ENCODE measurements at places on chromosomes 2 and 18.

- DNase-seq, result no peak
Measured at GRCh38 chr2:24816884-24817283, 23.7 kb downstream of the CENPO start.

DNA sequence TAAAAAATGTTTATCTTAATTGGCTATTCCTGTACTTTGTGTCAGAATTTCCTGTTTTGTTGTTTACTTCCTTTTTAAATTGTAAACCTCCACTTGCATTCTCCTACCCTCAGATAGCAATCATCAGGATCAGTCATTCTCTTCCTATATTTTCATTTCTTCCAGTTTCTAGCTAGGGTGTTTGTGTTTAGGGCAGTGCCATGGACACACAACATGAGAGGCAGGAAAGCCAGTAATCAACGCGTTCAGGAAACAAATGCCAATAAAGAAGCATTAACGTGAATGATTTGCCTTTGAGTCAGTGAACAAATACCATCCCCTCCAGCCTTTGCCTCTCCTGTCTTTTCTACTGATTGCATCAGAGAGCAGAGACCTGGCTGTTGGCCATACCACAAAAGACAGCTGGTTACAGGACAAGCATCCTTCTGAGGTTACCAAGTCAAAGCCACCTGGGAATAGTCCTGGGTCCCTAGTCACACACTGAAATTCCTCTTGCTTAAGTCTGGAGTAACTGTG, 56.7 kb upstream of the FHL2 start:
- DNase-seq, result no peak

GRCh38 chr2:127356531-127356930, 31.2 kb downstream of the MAP3K2 start:
- no peak for DNase-seq

- no peak for DNase-seq
Measured at GRCh38 chr2:43034242-43034619, 192.2 kb downstream of the ZFP36L2 start.

- no peak for DNase-seq
Measured at GRCh38 chr2:165666605-165667004, 127.4 kb downstream of the GALNT3 start.

DNA sequence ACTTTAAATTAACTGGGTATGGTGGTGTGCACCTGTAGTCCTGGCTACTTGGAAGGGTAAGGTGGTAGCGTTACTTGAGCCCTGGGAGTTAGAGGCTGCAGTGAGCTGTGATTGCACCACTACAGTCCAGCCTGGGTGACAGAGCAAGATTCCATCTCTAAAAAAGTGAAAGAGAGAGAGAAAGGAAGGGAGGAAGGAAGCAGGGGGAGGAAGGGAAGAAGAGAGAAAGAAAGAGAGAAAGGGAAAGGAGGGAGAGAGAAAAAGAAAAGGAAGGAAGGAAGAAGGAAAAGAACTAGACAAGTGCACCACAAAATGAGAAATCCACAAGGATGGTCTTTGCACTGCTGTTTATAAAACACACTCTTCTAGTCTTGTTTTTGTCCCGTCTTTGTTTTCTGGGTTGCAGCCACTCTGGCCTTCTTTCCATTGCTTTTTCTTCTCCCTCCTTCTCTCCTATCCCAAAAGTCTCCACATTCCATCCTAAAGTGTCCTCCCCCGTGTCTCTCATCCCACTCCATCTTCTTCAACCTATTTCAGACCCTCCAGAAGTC, 32.0 kb downstream of the PKDCC start:
- no peak for DNase-seq

DNA sequence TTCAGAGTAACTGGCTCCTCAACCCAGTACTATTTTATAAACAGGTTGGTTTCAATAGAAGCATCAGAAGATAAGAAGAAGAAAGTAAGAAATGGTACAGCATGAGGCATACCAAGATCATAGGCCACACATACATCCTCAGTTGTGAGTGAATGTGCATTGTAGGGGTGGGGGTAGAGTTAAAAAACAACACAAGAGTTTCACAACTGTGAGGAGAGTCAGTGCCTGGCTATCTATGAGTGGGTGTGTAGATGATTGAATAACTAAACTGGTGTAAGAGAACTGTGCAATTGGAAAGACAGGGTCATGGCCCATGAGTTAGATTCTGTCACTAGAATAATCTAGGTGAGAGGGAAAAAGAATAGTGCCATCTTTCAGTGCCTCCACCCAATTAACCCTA, 748.2 kb upstream of the ACVR2A start:
- no peak for DNase-seq

GRCh38 chr18:28725876-28726275, 548.9 kb upstream of the CDH2 start:
- DNase-seq, result no peak

DNA sequence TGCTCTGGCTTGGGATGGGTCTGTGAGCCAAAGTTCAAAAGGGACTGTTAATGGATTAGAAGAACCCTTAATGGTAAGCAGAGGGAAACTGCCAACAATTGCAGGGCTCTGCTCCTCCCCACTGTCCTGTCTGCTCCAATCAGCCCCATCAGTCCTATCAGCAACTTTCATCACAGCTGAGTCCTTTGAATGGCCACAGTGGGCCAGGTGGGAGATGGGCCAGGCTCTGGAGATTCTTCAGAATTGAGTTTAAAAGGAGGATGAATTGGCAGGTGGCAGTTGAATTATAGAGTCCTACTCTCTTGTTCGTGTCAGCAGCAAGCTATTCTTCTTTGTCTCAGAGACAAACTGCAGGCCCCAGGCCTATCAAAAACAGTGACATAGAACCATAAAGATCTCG, 573.9 kb downstream of the EPHA4 start:
- no peak for DNase-seq

DNA sequence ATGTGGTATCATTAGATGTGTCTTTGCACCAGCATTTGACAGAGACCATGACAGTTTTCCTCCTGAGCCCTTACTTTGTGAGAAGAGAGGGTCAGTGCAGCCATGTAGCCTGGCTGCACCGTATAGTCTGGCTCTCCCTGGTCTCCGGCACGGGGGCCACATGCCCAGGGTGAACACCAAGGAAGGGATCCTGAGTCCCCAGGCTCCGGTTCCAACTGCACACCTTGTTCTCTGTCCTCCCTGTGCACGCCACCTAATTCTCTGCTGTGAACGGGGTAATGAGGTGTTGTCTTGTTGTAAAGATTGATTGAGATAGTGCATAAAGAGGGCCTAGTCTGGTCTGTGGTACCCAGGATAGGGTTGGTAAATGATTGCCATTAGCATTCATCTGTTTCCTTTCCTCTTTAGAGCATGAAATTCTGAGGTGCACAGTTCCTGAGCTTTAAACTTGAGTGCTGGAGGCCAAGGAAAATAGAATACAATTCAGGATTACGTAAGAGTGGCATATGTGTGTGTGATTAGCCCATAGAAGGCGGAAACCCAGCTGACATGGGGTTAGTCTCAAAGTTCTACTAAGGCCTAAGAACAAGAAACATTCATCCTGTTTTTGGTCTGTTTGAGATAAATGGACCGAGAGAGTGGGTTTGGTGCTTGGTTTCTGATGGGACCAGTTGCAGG, 55.5 kb downstream of the NCK2 start:
- no peak for DNase-seq

DNA sequence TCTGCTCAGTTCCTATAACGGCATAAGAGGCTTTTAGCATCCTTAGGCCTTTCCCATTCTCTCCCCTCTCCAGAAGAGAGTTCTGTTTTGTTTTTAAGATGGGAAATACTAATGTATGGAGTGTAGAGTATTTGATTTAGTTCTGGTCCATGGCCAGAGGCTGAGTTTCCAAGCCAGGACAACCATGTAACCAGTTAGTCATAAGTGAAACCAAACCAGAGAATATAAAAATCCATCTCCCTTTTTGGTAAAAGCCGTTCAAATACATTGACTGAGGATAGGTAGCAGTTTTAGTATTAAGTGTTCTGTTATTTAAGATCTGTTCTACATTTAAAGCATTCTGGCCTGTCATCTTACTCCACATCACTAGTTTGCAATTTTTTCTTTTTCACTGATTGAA, 3.1 kb downstream of the PSMD1 start:
- no peak for DNase-seq

GRCh38 chr2:175435012-175435411, 253.5 kb upstream of the ATP5MC3 start:
- no peak for DNase-seq

GRCh38 chr18:31223371-31223770, 60.7 kb upstream of the DSC1 start:
- no peak for DNase-seq

DNA sequence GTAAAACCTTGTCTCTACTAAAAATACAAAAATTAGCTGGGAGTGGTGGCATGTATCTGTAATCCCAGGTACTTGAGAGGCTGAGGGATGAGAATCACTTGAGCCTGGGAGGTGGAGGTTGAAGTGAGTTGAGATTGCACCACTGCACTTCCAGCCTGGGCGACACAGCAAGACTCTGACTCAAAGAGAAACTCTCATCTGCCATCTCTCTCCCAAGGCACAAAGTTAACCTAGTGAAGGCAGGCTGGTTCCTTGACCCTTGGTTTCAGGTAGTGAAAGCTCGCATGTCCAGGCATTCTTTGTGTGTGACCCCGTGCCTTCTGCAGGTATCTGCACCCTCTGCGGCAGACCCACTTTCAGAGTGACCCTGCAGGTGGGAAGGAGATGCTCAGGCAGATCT, 100.0 kb downstream of the WDSUB1 start:
- no peak for DNase-seq

- DNase-seq, result no peak
Measured at GRCh38 chr2:218024871-218025270, 22.1 kb upstream of the TNS1 start.

DNA sequence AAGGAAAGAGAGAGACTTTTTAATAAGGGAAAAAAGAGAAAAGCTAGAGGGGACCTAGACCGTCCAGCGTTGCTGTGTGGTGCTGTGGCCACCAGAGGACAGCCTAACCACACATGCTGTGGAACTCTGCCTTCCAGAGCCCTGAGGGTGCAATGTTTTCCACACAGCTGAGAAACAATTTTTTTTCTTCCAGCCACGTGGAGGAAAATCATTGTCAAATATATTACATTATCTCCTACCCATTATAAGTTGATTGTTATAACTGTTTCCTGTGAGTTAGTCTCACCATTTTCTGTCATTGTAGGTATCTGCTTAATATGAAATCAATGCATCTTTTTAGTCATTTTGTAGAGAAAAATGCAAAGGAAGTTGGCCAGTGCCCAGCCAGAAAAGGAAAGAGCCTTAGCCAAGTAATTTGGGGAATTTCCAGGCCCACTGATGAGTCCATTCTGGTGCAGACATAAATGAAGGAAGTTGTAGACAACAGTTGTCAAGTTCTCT, 5.9 kb upstream of the MRPL19 start:
- DNase-seq, result peak; percentile 14

- DNase-seq, result no peak
Measured at GRCh38 chr2:119292226-119292625, 68.6 kb downstream of the STEAP3 start.

GRCh38 chr18:62954366-62954765, 239.0 kb downstream of the PHLPP1 start:
- no peak for DNase-seq

DNA sequence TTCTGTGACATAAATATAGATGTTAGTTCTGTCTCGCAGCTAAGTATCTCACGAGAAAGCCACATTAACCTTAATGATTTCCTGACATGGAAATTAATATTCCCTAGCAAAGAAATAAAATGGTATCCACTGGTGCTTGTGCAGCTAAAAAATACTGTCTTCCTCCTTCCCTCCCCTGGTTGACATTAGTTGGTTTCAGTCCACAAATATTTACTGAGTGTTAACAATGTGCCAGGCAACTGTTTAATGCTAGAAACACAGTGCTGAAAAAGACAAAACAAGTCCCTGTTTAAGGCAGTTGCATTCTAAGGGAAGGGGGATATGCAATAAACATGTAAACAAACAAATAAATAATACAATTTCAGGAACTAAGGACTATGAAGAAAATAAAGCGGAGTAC, 44.2 kb upstream of the VPS54 start:
- DNase-seq, result no peak

DNA sequence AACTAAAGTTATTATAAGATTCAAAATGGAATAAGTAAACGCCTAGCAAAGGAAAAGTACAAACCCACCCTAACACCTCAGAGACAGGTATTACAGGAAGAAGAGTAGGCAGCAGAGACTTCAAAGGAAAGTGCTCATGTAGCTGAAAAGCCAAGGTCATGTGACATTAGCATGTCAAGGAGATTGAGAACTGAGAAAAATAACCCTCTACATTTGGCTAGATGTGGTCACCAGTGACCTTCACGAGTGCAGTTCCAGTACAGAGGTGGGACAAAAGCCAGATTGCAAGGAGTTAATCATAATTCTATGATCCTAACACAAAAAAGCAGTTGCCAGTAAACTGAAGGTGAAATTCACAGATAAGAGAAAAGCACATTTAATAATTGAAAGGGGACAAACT, 252.7 kb downstream of the ZEB2 start:
- no peak for DNase-seq

- DNase-seq, result no peak
Measured at GRCh38 chr18:79400091-79400590, 4.4 kb downstream of the NFATC1 start.

GRCh38 chr2:10039658-10040410, 3.5 kb upstream of the KLF11 start:
- DNase-seq, result no peak

DNA sequence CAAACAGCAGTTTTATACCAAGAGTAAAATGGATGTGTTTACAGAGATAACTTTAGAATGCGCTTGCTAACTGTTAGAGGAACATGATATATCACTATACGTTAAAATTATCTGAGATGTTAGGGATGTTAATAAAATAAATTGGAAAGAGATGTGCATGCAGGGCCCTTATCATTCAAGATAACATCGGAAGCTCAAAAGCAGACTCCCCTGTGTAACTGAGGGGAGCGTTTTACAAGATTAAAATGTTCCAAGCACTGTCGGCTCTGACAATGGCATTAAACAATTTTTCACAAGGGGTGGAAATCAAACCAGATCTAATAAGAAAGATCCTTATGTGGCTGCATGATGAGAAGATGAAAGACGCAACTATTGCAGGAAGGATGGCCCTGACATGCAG, 53.3 kb upstream of the DCC start:
- no peak for DNase-seq

DNA sequence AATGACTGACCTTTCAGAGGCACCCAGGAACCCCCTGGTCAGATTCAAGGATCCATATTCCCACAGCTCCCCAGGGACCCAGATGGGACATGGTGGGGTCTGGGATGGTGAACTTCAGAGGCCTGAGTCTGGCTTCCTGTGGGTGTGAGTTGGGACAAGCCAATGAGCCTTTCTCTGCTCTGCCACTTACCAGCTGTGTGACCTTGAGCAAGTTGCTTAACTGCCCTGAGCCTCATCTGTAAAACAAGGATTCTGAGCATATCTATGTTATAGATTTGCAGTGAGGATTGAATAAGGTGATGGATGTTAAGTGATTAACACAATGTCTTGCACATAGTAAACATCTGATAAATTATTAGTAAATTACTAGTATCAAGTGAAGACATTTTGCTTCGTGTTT, 6.4 kb downstream of the ABCG8 start:
- DNase-seq, result no peak

- no peak for DNase-seq
Measured at GRCh38 chr18:55706898-55707297, 118.9 kb upstream of the TCF4 start.

- DNase-seq, result no peak
Measured at GRCh38 chr2:199631129-199631528, 173.4 kb upstream of the SATB2 start.
